CD4-positive, alpha-beta T cell treated with Interleukin-15 for 1 hour (primary cell): ENCODE measurements at places on chromosomes 16 and 17.

DNA sequence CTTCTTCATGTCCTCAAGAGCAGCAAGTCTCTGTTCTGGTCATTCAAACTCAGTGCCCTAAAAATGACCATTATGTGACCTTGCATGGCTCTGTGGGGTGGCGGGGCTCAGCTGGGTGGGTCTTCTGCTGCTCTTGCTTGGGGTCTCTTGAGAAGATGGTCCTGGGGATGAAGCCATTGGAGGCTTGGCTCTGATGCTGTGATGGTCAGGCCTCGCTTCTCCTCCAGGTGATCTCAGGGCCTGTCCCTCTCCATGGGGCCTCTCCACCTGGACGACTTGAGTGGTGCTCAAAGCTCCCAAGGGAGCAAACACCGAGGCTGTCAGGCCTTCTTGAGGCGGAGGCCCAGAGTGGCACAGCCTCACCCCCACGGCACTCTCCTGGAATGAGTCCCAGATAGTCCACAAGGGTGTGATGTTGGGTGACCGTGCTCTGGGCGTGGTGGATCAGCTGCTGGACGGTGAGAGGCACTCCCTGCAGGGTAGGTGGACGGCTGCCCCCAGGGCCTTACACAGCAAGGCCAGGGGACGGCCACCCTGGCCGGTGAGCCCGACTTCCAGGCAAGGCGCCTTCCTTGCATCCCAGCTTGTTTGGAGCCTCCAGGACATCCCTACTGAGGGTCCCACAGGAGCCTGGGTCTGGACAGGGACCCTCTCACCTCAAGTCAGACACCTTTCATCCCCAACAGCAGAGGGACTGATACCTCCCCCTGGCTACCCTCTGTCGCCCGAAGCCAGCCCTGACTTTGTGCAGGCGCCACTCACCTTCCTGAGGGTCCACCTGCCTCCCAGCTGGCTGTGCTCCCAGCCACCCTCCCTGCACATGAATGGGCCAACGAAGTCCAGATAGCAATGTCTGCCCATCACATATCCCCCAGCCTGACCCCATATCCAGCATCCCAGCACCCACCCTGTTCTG lies 48.7 kb downstream of the USP22 start:
- DNase-seq, result no peak

GRCh38 chr17:75749545-75750389 lies 15.2 kb downstream of the GALK1 start:
- peak; percentile 85 for DNase-seq

- DNase-seq, result no peak
Measured at GRCh38 chr16:86091976-86092375, 193.0 kb downstream of the IRF8 start.

GRCh38 chr16:35203636-35204035 lies 1744.2 kb downstream of the TP53TG3F start:
- DNase-seq, result no peak

DNA sequence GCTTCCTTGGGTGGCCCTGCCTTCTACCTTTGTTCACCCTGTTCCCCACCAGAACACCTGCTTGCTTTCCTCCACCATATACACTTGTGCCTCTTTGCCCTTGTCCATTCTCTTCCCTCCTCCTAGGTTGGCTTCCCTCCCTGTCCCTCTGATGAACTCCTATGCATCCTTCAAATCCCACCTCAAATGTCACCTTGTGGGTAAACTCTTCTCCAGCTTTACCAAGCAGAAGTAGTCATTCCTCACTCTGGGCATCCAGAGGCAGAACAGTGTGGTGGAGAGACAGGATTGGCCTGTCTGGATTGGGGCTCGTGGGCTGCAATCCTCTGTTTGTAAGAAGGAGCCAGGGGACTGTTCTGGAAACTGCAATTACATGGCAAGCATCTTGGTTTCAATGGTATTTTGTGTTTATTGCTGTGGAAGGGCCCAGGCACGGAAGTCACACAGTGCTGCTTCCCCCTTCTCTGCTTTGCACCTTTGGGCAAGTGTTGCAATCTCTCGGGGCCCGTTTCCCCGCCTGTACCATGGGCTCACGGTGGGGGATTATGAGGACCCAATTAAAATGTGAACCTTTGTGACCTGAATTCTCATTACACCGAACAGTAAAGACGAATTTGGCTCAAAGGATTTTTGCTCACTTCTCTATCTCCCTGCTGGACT lies 21.9 kb upstream of the NXPH3 start:
- DNase-seq, result no peak

- peak; percentile 17 for DNase-seq
Measured at GRCh38 chr16:61887903-61888302, 148.3 kb downstream of the CDH8 start.

DNA sequence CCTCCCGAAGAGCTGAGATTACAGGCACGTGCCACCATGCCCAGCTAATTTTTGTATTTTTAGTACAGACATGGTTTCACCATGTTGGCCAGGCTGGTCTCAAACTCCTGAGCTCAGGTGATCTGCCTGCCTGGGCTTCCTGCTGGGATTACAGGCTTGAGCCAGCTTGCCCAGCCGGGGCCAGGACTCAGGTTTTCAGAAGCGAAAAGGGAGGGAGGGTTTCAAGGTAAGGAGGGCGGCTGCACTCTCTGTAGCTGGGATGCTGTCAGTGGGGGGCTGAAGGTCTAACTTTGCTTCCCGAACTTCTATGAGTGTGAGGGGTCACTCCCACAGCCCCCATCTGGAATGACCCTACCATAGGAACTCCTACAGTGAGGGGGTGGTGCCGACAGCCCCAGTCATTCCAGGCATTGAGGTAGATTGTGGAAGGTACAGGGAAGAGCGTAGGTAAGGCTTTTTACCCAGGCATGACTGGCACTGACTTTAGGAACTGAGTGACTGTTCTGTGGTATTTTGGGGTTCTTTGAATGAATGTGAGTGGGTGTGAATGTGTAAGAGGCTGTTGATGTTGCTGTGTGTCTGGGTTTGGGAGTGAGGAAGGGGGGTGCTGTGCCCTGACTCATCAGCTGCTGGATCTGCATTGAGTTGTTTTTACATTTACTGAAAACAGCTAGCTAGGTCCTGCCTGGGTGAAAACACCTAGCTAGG lies 3.8 kb upstream of the C1QL1 start:
- no peak for DNase-seq

DNA sequence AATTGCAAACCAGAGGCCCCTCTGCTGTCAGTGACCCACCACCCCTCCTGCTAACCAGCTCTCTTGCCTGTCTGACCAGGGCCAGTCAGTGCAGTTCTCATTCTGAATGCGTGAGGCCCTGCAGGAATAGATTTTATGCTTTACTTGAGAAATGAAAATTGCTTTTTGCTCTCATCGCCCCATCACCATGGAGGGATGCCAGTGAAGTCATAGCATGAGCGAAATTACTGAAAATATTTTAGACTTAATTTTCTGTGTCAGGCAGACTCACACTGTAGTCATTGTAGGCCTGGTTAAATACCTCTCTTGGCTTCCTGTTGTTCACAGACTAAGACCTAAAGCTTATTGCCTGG lies 490.5 kb upstream of the CDH5 start:
- DNase-seq, result no peak

DNA sequence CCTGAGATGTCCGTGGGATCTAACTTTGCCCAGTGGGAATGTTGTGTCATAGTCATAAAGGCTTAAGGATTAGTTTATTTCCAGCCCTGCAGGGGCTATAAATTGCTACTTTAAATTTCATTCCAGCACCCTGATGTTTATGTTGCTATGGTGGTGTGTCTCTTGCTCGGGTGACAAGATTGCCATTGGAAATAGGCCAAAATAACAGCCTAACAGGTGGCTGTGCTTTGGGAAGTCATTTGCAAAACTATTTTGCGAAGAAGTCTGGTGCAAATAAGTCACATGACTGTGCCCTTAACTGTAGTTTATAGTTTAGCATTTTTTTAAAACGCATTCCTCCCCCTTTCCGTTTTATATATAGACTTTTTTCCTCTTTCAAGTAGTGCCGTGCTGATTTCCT lies 23.1 kb downstream of the PITPNC1 start:
- DNase-seq, result peak; percentile 30

DNA sequence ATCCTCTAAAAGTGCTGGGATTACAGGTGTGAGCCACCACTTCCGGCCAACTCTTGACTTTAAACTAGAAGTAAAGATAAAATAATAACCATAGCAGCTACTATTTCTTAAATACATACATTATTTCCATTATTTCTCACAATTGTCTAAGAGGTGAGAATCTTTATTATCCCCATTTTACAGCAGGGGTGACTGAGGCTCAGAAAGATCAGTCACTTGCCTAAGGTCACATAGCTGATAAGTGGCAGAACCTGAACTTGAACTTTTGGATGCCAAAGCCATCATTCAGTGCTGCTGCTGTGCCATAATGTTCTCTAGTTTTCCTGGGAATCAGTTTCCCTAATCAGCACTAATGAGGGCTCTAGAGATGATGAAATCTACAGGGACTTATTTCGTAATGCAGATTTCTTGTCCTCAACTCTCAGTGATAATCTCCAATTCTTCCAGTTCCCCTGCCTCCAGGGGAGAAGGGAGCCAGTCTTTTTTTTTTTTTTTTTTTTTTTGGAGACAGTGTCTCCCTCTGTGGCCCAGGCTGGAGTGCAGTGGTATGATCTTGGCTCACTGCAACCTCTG lies 25.2 kb upstream of the GPRC5B start:
- DNase-seq, result no peak

DNA sequence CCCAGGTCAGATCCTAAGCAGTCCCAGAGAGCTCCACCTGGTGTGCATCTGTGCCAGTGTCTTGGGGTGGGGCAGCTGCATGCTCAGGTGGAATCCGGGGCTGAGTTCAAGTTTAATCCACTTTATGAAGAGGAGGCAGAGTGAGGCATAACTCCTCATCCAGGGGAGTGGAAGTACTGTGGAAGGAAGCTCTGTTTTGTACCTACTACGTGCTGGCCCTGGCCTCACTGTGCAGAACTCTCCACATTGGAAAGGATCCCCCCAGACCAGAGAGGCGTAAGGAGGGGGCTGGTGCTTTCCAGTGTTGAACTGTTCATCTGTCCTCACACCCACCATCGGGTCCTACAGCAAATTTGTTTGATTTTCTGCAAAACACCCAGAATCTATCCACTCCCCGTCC lies 78.0 kb downstream of the ABCC6 start:
- no peak for DNase-seq

GRCh38 chr17:37025847-37026530 lies 77.2 kb downstream of the AATF start:
- DNase-seq, result no peak

DNA sequence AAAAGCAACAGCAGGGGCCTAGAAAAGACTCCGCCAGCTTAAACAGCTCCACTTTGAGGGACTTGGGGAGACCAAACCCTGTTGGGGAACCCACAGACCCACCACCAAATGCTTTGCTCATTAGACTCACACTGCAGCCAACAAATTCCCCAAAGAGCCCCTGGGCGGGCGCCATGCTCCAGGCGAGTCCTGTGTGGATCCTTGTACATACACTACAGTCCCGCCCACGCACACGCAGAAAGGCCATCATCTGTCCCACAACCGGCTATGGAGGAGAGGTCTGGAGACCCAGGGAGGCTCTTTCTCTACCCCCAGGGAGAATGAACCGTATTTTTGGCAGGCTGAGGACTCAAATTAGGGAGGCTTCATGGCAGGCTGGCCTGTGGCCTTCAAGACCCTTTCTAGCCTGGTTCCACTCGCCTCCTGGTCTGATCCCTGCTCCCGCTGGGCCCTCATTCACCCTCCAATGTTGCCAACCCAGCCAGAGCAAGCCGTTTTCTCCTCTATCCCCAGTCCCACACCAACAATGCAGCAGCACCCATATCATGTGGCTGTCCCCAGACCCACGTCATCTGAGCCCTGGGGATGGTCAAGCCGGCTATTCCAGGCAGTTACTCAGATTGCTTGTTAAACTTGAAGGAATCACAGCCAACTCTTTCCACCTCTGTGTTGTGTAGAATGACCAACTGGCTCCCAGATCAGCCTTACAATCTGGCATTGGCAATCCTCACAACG lies 27.2 kb downstream of the ZNF423 start:
- DNase-seq, result no peak

- DNase-seq, result no peak
Measured at GRCh38 chr17:20074001-20074400, 64.8 kb downstream of the SPECC1 start.

- no peak for DNase-seq
Measured at GRCh38 chr16:52929478-52930400, 123.0 kb downstream of the CHD9NB start.

GRCh38 chr17:72567774-72568173 lies 447.0 kb downstream of the SOX9 start:
- no peak for DNase-seq

DNA sequence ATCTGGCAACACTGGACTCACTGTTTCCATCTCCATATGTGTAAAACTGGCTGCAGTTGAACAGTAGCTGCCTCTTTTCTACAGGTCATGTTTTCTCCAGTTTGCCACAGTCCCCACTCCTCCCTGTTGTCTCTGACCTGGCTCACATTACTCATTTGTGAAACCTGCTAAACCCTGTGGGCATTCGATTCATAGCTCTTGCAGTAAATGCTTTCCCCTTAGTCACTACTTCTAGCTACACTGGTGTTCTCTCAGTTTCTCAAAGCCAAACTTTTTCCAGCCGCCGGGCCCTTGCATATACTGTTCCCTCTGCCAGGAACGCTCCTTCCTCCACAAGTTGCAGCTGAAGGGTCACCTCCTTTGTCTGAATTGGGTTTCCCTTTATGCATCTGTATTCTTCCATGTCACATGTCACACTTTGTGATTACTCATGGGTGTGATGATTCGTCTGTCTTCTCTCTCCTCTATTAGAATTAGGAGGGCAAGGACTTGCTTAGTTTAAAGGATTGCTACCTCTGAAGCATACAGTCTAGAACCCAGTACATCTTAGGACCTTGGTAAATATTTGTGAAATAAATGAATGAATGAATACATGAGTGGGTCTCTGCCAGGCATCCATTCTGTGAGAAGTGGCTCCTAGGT lies 15.0 kb upstream of the MT4 start:
- DNase-seq, result no peak

- no peak for DNase-seq
Measured at GRCh38 chr16:89349947-89350633, 132.6 kb downstream of the ZNF778 start.

GRCh38 chr16:79871906-79872305 lies 271.4 kb upstream of the MAF start:
- DNase-seq, result no peak

DNA sequence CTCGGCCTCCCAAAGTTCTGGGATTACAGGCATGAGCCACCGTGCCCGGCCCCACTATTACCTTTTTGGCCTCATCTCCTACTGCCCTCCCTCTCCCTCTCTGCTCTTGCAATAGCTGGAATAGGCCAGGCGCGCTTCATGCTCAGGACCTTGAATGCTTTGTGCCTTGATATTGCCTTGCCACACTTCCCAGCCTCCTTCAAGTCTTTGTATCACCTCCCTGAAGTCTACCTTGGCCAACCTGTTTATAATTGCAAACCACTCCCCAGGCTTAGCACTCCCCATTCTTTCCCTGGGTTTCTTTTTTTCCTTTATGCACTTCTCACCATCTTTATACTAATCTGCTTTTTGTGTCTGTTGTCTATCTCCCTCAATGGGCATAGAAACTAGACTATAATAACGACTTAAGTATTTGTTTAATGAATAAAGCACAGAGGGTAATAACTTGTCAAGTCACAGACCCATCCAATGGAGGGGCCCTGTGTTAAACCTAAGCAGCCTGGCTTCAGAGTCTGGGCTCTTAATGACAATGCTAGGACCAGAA lies 6.6 kb downstream of the OGFOD1 start:
- DNase-seq, result no peak

GRCh38 chr16:88815227-88815626 lies 3.5 kb upstream of the APRT start:
- DNase-seq, result no peak

- DNase-seq, result peak; percentile 59
Measured at GRCh38 chr16:3214904-3215600, 19.9 kb downstream of the ZNF200 start.
